ENCODE measurements at places on chromosomes 2 and 18.

- no peak for DNase-seq
These were observed 18.1 kb downstream of the VIL1 start for GRCh38 chr2:218436992-218437391.

DNA sequence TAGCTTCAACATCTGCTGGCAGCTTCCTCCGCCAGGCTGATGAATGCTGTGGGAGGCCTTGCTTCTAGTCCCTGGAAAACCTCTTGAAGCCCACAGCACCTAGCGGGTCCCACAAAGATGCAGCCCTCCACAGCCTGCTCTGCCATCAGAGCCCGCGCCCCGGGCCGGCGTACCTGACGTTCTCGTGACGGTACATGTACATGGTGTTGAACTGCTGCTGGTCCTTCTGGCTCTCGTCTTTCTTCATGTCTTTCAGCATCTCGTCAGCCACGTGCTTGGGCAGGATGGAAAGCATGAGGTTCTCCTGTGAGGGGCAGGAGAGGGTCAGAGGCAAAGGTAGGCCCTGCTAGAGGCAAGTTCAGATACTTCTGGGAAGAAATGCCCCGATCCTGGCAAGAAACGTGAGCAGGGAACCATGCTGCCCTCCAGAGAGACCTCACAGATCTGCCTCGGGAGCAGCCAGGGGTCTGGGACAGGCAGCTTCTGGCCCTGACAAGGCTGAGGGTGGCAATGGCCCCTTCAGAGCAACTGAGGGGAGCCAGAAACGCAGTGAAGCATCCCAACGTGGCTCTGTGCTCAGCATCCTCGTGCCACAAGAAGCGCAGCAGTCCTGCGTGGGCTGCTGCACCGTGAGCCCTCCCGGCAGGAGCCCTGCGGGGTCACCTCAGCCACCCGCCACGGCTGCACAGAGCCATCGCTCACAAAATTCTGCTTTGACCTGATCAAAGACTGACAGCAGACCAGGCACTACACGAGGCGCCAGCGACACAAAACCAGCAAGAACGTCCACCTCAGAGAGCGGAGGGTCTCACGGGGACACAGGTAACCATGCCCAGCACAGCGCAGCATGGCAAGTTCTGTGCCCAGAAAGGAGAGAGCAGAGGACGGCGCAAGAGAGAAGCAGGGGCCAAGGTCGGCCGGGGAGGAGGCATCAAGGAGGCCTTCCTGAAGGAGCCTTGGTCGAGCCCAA, 49.1 kb downstream of the CENPO start:
- DNase-seq = no peak

DNA sequence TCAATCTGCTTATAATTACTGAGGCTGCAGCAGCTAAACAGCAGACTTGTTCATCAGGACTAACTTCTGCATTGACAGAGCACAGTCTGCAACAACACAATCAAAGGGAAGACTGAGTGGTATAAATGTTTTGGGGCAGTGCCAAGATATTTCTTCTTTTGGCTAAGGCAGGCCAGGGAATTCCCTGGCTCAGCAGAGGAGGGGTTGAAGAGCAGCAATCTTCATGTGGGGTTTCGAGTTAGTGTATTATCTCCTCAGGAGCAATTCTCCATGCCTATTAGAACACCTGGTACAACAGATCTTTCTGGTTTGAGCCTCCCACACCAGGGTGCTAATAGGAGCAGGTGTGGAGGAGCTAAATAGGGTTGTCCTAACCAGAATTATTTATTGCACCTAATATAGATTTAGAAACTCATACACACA, 103.0 kb upstream of the STK17B start:
- peak; percentile 63 for DNase-seq

DNA sequence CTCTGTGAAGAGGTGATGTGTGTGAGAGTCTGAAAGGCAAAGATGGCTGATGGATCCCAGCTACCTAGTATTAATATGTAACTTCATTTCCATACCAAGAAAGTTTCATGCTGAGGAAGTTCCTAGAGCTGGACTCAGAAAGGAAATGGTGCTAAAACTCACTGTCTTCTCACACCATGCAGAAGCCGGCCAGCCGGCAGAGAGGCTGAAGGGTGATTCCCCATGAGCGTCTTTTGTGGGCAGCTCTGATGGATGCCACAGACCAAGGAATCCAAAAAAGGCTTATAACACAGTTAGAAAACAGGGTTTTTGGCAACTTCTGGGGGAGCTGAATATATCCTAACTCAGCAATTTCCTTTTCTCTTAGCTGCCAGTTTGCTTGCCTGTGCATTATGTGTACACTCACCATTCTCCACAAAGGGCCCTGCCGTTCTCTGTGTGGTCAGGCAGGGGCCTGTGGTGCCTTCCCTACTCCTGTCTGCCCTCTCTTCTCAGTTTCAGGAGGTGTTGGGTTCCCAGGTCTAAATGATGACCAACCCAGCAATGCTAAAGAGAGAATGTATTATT, 289.4 kb downstream of the MTX2 start:
- DNase-seq = no peak

DNA sequence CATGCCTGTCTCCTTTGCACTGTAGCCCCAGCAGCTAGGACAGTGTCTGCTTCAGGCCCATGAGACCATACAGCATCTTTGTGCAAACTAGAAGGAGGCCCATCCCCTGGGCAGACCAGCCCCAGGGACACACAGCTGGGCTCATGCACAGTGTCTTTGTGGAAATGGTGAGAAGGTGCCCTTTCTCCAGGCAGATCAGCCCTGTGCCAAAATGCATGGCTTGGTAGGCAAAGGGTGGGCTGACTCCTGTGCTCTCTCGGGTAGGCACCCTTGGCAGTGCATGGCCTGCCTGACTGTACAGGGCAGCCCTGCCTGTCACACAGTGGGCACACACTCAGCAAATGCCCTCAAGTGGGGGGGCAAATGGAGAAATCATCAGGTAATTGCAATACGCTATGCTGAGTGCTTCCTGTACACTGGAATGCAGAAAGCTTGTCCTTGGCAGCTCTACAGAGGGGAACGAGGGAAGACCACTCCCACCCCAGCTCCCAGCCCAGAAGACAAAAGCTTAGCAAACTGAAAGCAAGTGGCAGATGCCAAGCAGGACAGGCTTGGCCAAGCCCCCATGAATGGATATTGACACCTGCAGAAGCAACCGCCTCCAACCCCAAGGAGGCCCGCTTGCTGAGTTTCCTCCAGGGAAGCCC, 21.6 kb downstream of the TNS1 start:
- DNase-seq = no peak

GRCh38 chr2:71894261-71894660, 253.4 kb downstream of the CYP26B1 start:
- DNase-seq = no peak

- peak; percentile 61 for DNase-seq
These were observed at the start of gene LYPD1 for GRCh38 chr2:132669908-132670495. LYPD1 (minus strand) TSS chr2:132670205; CDS start chr2:132669932, 273 bp downstream.

- DNase-seq = no peak
These were observed 31.3 kb downstream of the PTRHD1 start for GRCh38 chr2:24761866-24762265.

DNA sequence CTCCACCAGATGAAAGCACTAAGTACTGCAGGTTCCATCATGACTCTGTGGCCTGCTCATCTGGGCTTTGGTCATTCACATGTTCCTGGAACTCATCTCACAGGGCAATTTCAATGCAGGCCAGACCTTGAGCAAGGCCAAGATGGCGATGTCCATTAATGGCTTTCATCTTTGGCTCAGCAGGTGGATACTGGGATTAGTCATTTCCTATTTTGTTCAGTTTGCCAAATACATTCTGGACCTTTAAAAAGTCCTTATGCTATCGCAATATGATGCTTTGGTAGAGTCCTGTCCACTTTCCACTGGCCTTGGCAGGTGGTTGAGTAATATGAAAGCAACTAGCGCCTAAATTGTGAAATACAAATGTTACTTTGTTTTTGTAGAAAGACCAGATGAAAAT, 170.1 kb upstream of the REV1 start:
- peak; percentile 68 for DNase-seq

GRCh38 chr18:33870059-33870458, 292.0 kb downstream of the ASXL3 start:
- peak; percentile 59 for DNase-seq

GRCh38 chr2:179273461-179273962, 8.9 kb upstream of the SESTD1 start:
- DNase-seq = no peak

DNA sequence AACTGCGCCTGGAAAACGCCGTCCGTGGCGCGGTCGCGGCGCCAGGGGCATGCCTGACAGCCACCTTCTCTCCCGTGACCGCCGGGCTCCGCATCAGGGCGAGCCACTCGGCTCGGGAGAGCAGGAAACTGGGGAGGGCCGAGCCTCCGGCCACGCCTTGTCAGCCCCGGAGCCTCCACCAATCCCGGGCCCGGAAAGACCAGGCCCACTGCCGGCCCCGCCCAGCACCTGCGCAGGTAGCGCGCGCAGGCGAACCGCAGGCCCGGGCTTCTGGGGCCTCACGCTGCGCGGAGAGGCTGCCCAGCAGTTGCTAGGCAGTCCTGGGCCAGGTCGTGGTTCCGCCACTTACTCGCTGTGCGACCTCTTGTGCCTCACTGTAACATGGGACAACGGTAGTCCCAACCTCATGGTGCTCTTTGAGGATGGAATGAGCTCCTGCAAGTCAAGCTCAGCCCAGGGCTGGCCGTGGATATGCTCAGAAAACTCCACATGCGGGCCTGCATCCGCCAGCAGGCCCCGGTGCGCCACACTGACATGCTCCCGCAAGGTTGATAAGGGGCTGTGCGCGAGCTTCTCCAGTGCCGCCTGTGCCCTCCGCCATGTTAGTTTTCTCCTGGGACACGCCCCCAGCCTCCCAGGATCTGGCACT, 97.1 kb downstream of the INHBB start:
- no peak for DNase-seq

DNA sequence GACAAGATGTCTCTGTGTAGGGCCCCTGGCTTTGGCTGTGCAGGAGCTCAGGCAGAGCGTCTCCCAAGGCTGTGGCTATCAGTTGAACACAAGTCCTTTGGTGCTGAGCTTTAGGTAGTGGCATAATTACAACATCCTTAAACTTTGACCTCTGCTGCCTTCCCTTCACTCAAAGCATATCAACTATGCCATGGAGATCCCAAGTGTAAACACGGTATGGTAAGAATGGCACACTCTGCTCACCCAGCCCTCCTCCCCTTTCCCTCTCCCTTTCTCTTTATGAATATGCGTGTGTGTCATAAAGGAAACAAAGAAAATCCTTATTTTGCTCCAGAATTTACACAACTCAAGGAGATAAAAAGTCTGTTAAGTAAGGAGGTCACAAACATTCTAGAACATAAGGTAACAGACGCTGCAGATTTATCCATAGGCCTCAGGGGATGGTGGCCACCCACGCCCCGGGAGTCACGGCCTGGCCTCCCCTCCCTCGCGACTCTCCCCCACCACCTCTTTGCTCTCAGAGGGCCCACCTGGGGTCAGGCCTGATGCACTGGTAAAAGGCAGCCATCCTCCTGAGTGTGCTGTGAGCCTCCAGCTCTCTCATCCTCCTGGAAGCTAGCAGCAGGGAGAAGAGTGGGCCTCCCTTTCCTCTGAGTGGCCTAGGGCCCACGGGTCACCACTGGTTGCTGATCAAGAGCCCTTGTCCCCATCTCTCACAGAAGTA, 67.3 kb downstream of the CRACDL start:
- no peak for DNase-seq

GRCh38 chr18:56469582-56469981, 168.8 kb downstream of the TXNL1 start:
- DNase-seq = no peak

DNA sequence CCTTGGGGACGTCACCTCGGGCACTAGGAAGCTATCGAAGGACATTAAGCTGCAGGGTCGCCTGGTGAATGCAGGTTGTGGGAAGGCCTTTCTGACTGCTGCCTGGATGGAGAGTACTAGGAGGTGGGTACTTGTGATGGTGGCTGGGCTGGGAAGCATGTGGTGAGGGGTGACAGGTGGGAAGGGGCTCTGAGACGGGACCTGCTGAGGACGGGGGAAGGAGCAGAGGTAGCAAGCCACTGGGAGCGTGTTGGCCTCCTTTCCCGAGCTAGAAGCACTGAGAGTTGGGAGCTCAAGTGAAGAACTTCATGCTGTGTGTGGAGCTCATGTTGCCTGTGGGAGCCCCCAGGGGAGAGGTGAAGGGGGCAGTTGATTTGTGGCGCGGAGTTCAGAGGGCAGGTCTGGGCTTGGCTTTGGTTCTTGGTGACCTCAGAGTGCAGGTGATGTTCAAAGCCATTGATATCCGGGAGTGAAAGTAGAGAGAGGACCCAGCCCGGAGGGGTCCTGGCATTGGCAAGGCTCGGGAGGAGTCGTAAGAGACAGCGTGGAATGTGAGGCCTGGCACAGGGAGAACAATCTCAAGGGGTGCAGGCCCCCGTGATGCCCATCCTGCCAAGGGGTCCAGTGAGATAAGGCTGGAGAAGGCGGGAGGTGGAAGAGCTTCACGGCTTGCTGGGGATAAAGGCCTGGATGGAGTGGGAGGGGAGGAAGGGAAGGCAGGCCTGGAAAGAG, 13.2 kb downstream of the MROH2A start:
- DNase-seq = no peak

GRCh38 chr2:173148520-173148919, 72.9 kb downstream of the MAP3K20 start:
- no peak for DNase-seq

- DNase-seq = no peak
These were observed 616.7 kb downstream of the GALR1 start for GRCh38 chr18:77866351-77866750.

- no peak for DNase-seq
These were observed 83.5 kb downstream of the MYL12B start for GRCh38 chr18:3345452-3345851.

DNA sequence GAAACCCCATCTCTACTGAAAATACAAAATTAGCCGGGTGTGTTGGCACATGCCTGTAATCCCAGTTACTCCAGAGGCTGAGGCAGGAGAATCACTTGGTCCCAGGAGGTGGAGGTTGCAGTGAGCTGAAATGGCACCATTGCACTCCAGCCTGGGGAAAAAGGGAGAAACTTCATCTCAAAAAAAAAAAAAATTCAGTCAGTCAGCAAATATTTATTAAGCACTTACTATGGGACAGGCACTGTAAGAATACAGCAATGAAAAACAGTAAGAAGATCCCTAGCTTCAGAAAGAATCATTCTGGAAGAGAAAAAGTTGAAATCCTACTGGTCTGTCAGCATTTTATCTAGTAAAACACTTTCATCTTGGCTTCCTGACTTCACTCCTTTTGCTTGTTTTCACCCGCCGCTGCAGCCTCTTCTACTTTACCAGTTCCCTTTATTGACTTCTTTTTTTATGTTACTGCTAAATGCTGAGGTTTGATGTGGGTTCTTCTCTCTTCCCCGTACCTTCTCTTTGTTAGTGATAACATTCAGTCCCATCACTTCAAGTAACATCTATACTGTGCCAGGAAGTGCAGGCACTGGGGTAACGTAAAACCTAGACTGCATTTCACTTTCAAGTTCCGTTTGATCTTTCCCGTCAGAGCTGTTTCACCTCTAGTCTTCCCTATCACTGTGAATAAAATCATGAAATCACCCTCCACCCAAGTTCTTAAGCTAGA, 10.8 kb upstream of the TAF4B start:
- no peak for DNase-seq

DNA sequence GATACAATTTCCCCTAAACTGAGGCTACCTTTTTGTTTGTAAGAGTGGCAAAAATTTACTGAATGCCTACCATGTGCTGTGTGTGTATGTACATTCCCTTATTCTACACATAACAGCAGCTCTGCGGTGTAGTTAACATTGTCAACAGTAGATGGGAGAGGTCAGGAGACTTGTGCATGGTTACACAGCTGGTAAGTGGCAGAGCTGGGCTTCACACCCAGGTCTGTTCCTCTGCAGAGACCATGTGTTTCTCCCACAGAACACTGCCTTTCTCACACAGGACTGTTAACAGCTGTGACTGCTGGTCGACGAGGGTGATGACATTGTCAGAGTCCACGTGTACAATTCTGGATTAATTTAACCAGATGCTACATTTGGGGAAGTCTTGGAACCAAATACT, 49.1 kb downstream of the EML6 start:
- DNase-seq = no peak

Measured in astrocyte of the spinal cord (primary cell).